Stimulated activated CD8-positive, alpha-beta memory T cell treated with anti-CD3 and anti-CD28 coated beads, Interleukin-2, amount 100 ng/mL, for 1 hour (primary cell): ENCODE measurements at places on chromosomes 6 and 20.

DNA sequence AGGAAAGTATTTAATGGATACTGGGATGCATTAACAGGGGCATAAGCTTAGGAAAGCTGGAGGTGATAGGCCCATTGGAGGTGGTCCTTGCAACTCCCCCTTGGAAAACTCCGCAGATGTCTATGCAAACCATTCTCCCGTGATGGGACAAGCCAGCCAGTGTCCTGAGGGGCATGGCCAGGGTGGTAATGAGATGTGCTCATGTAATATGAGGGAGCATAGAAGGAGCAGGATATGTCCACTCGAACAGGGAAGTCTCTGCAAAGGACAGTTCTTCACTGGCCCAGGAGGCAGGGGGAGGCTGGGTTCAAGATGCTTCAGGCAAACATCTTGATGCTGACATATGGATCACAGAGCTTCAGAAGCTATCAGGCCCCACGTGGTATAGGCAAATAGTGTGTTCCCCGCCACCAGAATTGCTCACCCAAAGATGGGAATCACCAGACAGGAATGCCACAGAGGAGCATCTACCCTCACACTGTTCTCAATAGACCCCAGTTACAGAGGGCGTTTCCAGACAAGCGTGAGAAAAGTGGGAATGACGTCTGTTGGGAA lies 201.6 kb upstream of the CDH4 start:
- DNase-seq: no peak

- no peak for DNase-seq
These were observed 100.0 kb downstream of the OR2B2 start for GRCh38 chr6:27812078-27812804.

DNA sequence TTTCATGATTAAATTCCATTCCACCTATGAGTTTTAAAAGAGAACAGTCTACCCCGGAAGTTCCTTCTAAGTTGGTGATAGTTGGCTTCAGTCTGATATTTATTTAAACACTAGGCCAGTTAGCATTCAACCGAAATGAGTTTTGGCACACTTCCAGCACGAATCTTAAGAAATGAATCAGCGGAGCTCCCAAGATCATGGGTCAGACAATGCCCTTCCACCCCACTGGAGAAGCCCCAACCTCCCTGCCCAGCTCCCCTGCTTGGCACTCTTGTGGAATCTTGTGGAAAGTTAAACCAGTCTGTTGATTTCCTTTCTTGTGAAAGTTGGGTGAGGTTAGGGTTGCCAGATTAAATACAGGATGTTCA lies 64.3 kb downstream of the MKKS start:
- no peak for DNase-seq

- no peak for DNase-seq
These were observed 90.0 kb upstream of the BHLHE23 start for GRCh38 chr20:63096681-63097335.

DNA sequence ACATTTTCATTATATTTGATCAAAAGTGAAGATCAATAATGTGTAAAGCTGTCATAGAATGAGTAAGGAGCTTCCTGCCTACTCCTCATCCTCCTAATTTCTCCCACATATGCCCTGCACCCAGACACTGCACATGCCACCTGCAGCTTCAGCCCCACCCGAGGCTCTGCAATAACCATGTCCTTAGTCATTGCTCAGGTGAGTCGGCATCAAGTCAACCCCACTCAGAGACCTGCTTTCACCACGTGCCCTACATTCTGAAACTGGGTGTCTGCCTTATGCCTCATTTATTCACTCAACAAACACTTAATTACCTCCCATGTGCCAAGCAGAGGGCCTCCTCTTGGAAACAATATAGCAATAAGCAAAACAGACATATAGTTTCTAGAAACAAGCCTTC lies 15.4 kb upstream of the TNFAIP3 start:
- no peak for DNase-seq
